ENCODE measurements at places on chromosomes 1 and 21.

DNA sequence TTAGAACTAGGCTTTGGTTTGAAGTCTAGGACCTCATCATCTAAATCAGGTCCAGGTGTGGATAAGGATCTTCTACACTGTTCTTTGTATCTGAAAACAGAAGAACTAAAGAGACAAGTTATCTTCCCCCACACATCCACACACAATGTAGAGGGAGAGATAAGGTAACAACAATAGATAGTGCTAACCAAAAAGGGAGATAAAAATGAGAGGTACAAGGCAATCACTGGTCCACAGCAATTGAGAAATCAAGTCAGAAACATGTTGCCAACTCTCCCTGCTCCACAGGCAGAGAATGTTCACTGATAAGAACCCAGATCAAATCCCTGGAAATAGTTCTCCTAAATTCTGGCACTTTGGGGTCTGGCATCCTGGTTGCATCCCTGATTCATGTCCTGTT lies 75.8 kb upstream of the LHX8 start:
- no peak for DNase-seq

- no peak for DNase-seq
These were observed 14.7 kb downstream of the MSH4 start for GRCh38 chr1:75811211-75811981.

GRCh38 chr1:90325168-90325567 lies 330.3 kb downstream of the ZNF326 start:
- DNase-seq: no peak

- peak; percentile 33 for DNase-seq
These were observed 45.4 kb upstream of the TDRD10 start for GRCh38 chr1:154456631-154457030.

- no peak for DNase-seq
These were observed 91.1 kb downstream of the MTR start for GRCh38 chr1:236886199-236886598.

DNA sequence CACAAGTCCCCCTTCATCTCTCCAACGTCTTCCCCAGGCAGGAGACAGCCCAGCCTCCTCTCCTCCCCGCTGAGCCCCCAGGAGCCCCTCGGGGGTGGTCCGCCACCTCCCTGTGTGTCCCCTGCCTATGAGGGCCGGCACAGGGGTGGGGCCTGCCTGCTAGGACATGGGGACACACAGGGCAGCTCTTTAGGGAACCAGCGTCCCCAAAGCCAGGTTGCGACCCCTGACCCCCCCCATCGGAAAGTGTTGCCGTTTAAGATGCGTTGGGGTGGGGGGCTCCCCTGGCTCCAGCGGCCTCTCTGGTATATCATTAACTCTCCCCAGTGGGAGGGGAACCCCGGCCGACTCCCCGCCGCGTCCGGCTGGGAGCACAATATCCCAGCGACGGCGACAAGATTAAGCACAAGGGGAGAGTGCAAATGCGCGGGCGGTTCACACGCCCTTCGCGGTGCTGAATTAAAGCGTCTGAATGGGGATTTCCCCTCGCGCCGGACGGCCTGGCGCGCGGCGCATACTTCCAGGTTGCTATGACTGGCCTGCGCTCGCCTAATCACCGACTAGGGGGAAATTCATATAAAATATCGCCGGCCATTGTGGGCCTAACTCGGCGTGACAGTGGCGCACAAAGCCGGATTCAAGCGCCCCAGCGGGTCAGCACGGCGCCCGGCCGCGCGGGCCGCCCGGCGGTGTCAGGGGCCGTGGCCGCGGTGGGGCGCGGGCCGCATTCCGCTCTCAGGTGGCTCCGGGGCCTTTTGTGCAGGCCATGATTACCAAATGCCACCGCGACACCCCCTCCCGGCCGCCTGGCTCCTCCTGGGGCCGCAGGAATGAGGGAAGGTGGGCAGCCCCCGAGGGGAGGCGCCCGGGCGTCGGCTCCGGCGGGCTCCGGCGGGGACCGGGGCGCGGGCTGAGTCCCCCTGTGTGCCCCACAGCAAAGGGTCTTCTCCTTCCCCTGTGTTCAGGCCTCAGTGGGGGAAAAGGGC lies 30.9 kb downstream of the WNT3A start:
- no peak for DNase-seq

DNA sequence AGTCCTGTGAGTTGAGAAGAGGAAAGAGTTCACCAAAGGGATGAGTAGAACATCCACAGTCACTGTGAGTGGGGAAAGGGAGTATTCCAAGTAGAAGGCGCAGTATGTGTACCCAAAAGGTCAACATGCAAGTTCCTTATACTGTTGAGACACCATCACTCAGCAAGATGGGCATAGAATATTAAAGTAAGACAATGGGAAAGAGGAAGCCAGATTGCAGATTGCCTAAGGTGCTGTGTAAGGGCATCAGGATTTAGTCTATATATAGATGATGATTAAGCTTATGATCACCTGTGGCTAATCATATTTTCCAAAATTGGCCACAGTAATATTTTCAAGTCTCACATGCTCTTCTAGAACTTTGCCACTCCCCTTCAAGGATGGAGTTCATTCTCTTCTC lies 120.1 kb upstream of the CAMK1G start:
- no peak for DNase-seq

DNA sequence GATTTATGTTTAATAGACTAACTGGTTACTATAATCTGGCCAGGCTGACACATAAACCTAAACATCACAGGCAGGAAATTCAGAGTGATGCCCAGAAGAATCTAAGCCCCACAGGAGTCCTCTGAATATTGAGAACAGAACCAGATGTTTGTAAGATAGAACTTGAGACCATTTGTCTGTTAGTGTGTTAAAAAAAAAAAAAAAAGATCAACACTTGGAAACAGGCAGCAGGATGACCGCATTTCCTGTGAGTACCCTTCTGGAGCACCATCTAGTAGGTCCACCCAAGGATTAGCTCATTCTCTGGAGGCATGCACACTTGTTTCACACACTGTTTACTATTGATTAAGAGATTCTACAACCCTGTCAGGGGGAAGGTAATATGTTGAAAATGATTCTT lies 111.4 kb upstream of the VANGL1 start:
- no peak for DNase-seq

- no peak for DNase-seq
These were observed 4.7 kb upstream of the CD160 start for GRCh38 chr1:145714524-145715111.

DNA sequence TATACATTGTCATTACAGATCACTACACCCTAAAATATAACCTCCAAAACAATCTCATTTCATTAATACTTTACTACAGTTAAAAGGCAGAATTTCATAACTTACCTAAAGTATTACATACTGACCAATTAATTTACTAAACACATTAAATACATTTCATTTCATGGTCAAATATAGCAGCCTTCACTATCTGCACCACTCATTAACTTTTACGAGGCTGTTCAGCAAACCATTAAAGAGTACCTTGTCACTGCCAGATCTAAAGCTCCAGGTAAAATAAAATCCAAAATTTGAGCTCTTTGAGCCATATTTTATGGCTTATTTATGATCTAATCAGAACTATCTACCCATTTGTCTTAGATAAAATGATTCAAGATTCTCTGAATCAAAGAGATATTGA lies 66.4 kb upstream of the RBM34 start:
- DNase-seq: no peak

GRCh38 chr1:7040969-7041695 lies 255.9 kb downstream of the CAMTA1 start:
- no peak for DNase-seq

DNA sequence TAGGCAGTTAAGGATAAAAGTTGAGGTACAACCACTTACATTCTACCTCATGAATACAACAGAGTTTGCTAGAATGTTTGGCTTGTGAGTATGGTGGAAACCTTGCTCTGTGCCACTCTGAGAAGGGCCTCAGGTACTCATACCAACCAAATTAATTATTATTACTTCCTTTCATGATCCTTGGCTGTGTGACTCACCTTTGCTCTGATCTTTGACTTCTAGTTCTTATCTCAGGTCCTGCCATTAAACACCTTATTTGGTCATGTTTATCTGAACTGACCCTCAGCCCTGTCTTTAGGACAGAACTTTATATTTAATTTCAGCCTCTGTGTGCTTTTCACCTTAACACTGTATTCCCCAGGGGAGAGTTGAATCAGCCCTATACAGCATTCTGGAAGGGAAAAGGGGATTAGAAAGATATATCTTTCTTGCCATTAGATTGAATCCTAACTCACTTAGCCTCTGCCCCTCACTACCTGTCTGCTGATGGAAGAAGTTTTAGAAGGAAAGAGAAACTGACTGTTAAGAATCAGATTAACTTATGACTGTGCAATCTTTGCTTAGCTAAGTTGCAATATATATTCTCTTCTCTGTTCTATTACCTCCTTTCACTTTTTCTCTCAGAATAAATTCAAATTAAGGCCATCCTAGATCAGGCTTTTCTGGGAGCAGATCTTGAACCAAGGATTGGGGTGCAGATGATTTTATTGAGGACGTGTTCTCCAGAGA lies 260.4 kb upstream of the DPYD start:
- DNase-seq: no peak

DNA sequence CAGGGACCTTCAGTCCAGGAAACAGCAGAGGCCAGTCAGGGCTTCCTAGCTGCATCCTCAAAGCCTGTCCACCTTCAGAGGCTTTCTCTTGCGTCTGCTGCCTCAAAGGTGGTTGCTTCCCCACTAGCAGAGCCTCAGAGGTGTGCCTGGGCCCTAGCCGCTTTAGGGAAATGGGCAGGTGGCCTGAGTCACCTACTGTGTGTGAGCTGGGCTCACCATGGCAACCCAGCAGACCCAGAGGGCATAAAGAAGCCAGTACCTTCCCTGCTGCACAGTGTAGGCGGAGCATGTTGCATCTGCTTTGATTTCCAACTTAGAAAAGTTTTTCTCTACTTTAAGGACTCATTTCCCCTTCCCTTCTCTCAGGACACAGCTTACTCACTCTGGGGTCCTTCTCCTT lies 12.5 kb downstream of the SLC9A1 start:
- no peak for DNase-seq
